ENCODE measurements at places on chromosomes 7 and 10.
A peak's percentile ranks its signal among the peaks of the same experiment; 100 is the strongest.

GRCh38 chr10:85995791-85996190 lies 370.8 kb downstream of the GRID1 start:
- peak; percentile 12 for DNase-seq

DNA sequence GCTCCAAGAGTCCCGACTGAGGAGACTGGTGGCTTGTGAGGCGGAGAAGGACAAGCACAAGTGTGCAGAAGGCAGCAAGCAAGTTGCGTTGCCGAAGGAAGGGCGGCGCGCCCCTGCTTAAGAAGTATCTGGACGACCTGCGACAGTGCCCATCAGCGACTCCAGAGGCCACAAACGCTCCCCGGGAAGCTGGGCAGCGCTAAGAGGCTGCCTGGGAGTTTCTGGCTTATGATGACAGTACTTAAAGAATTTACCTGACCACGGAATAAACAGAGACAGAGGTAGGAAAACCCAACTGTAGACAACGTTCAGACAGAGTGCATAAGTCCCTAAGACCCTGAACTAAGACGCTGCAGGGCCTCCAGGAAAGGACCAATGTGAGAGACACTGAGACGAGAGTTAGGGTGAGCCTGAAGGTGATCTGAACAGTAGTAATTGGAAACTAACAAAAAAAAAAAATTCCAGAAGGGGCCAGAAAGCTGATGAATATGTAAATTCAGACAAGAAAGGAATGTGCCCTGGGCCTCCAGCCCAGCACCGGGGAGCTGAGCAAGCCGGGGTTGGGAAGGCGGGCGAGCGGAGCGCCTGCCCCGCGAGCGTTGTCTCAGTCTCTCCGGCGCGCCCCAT lies 1.0 kb downstream of the OSBPL3 start:
- DNase-seq, result no peak

- peak; percentile 1 for DNase-seq
Measured at GRCh38 chr7:117445206-117445605, 17.9 kb upstream of the ASZ1 start.

GRCh38 chr10:102450374-102451104 lies 804 bp downstream of the C10orf95 start:
- DNase-seq, result peak; percentile 62

Measured in fibroblast of mammary gland (primary cell).